ENCODE measurements at places on chromosomes 11 and 22. TPM values are rescaled to one million over a fixed set of nuclear protein-coding genes. Genes with fewer than 3 reads are reported as not detected.

GRCh38 chr11:82003671-82004515 is 729.8 kb downstream of the FAM181B start:
- peak; percentile 81 for DNase-seq

- DNase-seq: peak; percentile 98
Observed at GRCh38 chr11:20112291-20113148, 47.8 kb downstream of the DBX1 start.

Gene MIOX
- total RNA-seq: not detected

Gene DRD4
- total RNA-seq: not detected

Gene OSBP2
- 2.0 TPM for total RNA-seq

Data from GM23248 (cell line).